Melanocyte of skin (primary cell): ENCODE measurements at places on chromosomes 2 and 18. TPM values are rescaled to one million over a fixed set of nuclear protein-coding genes. Genes with fewer than 3 reads are reported as not detected.

Gene PAIP2B
- total RNA-seq = 0.15 and 0.33 TPM in 2 replicates

Gene DBI
- total RNA-seq = 172 and 192 TPM in 2 replicates

Gene GPR39
- total RNA-seq = 0.34 TPM in 1 of 2 replicates, not detected in the other

Gene SKOR2
- total RNA-seq = not detected in 2 replicates

Gene PTPRN
- 0.33 and 1.9 TPM in 2 replicates for total RNA-seq

Gene IL36RN
- not detected in 2 replicates for total RNA-seq

Gene NEB
- 1.4 and 2.3 TPM in 2 replicates for total RNA-seq

Gene XDH
- under 0.01 TPM in 1 of 2 replicates, not detected in the other for total RNA-seq

Gene OSR1
- total RNA-seq = 0.73 TPM in 1 of 2 replicates, not detected in the other

Gene IMMT
- total RNA-seq = 80.9 and 115 TPM in 2 replicates

Gene AGXT
- total RNA-seq = not detected in 2 replicates

Gene RSAD2
- 52.6 and 98.9 TPM in 2 replicates for total RNA-seq

Gene C2orf92
- total RNA-seq = 1.9 and 2.7 TPM in 2 replicates

Gene ABCG8
- total RNA-seq = 0.15 TPM in 1 of 2 replicates, not detected in the other

Gene RTTN
- total RNA-seq = 34.8 and 60.3 TPM in 2 replicates

Gene TMEM163
- not detected in 2 replicates for total RNA-seq

Gene RABL2A
- total RNA-seq = 4.3 and 8.6 TPM in 2 replicates

Gene C2orf66
- under 0.01 TPM in 2 replicates for total RNA-seq

Gene ANKRD30B
- total RNA-seq = 0.67 and 1.2 TPM in 2 replicates

Gene SKA1
- total RNA-seq = 10.2 and 11.7 TPM in 2 replicates

Gene NAPG
- 44.0 and 60.6 TPM in 2 replicates for total RNA-seq

Gene ASB18
- total RNA-seq = not detected in 2 replicates

Gene UPP2
- total RNA-seq = not detected in 2 replicates

Gene CEP192
- total RNA-seq = 28.7 and 30.3 TPM in 2 replicates

Gene CRACDL
- not detected in 2 replicates for total RNA-seq

Gene NYAP2
- not detected in 2 replicates for total RNA-seq

Gene LAMA1
- 73.0 and 269 TPM in 2 replicates for total RNA-seq

Gene UCN
- total RNA-seq = 0.73 and 2.1 TPM in 2 replicates

Gene GREB1L
- total RNA-seq = under 0.01 and 1.1 TPM in 2 replicates
